ENCODE measurements at places on chromosomes 2 and 18.
A peak's percentile ranks its signal among the peaks of the same experiment; 100 is the strongest.

DNA sequence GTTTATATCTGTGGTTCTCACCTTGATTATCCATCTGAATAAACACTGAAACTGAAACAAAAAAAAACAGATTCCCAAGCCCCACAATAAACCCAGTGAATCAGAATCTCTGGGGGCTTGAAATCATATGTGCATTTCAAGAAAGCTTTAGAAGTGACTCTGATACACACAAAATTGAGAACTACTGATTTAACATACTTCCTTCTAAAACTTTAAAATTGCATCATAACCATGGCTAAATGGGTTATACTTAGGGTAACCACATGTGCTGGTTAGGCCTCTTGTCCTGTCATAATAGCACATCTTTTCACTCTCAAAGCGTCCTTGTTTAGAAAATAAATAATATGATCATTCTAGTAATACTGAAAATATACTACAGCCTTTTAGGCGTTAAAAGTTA is 100.9 kb downstream of the ATAD2B start:
- DNase-seq: no peak

- DNase-seq: no peak
Measured at GRCh38 chr2:43082903-43083677, 143.3 kb downstream of the ZFP36L2 start.

DNA sequence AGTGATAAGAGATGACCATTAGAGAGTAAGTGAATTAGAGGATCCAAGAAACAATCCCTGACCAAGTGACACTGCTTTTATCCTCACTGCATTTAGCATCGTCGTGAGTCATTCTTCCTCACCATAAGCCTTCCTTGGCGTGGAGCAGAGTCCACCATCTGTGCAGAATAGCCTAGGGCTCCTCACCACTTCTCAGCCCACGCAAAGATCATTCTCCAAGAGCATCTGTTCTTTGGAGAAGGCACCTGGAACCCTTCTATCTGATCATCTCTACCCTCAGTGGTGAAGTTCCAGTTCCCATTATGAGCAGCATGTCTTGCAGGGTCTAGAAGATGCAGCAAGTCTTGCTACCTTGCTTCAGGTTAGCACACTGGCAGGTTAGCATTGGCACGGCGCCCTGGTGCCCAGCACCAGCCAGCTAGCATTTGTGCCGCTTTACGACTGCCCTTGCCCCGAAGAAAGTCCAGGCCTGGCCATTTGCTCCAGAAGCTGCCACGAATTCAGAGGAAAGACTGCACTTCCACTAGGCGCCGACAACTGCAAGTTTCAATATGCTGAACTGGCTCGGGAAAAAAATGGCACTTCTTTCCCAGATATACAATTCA is 225.8 kb downstream of the TTC32 start:
- DNase-seq: no peak

- no peak for DNase-seq
Measured at GRCh38 chr18:80009661-80010550, 21.5 kb upstream of the TXNL4A start.

- DNase-seq: no peak
Measured at GRCh38 chr2:219542931-219543595, 546 bp downstream of the CHPF start.

DNA sequence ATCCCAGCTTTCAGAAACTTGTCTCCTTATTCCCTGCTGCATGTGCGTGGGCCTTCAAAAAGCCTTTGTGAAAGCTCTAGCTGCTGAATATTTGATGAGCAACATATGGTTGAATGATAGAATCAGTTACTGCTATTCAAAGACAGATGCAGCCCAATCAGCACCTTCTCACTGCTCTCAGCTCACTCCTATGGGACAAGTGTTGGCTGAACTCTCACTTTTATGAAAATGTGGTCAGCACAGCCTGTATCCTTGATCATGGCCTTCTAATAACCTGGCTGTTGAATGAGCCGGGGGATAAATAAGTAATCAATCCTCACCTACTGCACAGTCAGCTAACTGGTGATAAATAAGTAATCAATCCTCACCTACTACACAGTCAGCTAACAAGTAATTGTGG is 103.2 kb downstream of the PIEZO2 start:
- no peak for DNase-seq

DNA sequence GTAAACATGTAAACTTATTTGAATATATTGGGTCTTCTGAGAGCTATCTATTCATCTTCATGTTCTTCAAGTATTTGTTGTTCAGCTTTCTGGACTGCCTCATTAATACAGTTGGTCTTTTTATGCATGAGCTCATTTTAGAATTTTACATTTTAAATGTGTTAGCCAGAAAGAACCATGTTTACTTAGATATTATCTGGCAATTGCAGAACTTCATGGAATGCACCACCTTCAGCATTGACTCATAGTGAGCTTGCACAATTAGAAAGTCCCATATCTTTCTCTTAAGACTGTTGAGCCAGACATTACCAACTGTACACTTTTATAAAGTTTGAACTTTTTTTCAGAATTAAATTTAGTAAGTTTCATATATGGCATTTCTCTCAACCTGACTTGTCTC is 536.7 kb downstream of the RIT2 start:
- no peak for DNase-seq

DNA sequence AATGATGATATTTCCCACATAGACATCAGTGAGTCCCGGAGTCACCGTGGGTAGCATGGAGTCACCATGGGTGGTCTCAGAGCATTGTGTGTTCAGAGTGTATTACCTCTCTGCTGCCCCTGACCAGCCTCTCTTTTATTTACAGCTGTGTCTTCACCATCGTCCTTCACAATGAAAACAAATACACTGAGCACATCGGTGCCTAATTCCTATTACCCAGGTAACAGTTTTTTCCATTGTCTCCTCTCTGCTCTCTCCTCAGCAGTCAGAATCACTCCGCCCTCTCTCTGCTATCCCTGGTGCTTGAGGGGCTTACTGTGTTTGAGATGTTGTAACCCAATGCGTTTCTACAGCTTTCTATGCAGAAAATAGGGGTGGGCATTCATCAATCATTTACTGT is 361.5 kb upstream of the RAB12 start:
- DNase-seq: no peak

- DNase-seq: no peak
Measured at GRCh38 chr2:216391401-216391800, 19.1 kb upstream of the MARCHF4 start.

DNA sequence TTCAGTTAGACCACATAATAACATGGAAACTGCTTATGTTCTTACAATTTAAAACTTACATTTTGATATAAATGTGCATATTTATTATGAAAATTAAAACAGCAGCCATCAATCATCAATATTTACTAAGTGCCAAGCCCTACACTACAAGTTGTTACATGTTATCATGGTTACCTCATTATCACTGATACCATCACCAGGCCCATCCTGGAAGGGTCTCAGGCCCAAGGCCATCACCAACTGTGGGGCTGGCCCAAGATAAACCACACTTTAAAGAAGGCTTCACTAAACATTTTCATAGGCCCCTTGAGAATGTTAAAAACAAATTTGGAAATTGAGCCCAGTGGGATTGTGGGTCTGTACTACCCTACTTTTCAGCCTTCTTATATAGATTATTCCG is 6.4 kb downstream of the ITSN2 start:
- no peak for DNase-seq

GRCh38 chr2:102074152-102074783 is 68.3 kb upstream of the IL1R1 start:
- DNase-seq: no peak

DNA sequence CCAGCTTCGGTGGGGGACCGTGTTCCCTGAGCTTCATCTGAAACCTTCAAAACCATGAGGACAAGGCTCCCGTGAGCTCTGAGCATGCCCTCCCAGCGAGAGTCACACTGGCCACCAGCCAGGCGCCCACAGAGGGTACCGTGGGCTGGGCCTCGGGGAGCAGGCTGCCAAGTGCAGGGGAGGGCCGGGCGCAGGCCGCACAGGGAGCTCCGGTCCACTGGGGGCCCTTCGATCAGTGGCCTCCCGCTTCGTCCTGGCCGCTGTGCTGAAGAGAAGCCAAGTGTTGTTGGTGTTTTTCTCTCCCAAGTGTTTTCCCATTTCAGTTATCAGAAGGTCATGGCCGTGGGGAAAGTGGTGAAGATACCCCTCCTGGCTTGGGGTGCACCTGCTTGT is 144.4 kb downstream of the PTGR3 start:
- no peak for DNase-seq

GRCh38 chr2:240992572-240993291 is 5.7 kb upstream of the SNED1 start:
- DNase-seq: no peak

DNA sequence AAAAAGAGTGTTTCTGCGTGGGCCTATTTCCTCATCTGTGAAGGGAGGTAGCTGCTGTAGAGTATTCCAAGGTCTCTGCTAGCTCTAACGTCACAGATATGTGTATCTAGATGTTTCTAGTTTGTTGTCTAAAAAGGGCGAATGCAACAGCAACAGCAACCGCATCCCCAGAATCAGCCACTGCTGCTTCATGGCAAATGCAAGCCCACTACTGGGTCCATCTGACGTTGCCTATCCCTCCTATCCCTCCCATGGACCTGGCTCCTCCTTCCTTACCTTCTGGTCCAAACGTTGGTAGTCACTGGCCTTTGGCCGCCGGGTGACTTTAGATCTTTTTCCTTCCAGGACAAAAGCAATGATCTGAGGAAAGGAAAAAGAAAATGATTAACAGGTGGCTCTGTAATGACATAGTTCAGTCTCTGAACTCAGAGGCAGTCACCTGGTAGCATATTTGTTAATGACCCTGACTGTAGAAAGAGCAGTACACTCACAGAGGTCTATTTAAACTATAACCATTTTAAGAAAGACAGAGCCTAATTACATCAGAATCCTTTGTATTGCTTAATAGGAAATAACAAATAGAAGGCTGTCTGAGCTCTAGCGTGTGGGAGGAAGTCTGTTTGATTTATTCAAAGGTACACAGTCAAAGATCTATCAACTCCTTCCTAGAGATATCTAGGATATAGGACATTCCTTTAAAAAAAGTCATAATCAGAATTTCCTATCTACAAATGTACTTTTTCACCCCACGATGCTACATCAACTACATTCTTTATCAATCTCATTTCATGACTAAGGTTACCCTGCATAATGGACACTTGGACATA is 2.9 kb downstream of the TGOLN2 start:
- DNase-seq: no peak

DNA sequence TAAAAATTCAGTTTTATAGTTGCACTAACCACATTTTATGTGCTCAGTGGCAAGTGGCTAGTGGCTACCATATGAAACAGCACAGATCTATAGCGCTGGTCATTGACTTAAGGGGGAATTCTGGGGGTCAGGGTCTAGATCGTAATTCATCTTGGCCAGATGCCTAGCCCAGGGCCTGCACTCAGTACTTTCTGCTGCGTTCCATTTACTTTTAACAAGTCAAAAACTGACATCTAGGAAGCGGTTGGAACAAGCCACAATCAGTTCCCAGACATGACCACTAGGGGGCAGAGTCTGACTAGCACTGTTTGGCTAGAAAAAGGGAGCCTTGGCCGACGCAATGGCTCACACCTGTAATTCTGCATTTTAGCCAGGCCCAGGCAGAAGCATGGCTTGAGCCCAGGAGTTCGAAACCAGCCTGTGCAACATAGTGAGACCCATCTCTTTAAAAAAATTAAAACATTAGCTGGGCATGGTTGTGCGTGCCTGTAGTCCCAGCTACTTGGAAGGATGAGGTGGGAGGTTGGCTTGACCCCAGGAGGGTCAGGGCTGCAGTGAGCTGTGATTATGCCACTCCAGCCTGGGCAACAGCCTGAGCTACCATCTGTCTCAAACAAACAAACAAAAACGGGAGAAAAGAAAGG is 9.0 kb upstream of the TMBIM1 start:
- DNase-seq: peak; percentile 81

DNA sequence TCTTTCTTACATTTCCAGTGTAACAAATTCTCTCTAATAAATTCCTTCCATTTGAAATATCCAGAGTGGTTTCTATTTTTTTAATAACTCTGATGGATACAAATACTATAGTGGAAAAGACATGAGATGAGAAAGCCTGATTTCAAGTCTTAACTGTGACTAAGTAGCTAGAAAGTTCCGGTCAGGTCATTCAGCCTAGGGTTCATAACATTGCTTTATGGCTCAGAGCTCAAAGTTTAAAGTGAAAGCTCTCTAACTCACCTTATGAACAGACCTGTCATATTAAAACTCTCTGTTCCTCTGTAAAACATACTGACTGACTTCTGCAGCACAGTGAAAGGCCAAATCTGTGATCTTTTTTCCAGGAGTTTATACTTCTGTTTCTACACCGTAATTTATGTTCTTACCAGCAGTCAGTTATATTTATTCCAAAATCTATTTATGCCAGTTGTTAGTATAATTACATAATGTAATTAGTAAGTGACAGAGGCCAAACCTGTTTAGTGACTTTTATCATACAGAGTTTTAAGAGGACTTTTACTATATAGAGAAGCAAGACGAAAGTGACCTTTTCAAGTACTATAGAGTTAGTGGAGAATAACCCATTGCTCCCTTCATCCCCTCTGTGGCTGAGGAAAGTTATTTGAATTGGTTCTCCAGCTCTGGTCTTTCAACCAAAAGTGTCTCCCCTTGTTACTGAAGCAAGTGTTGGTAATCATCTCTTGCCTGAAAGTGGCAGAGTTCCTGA is 118.8 kb upstream of the PDE1A start:
- no peak for DNase-seq

GRCh38 chr2:199495147-199495546 is 37.4 kb upstream of the SATB2 start:
- no peak for DNase-seq

DNA sequence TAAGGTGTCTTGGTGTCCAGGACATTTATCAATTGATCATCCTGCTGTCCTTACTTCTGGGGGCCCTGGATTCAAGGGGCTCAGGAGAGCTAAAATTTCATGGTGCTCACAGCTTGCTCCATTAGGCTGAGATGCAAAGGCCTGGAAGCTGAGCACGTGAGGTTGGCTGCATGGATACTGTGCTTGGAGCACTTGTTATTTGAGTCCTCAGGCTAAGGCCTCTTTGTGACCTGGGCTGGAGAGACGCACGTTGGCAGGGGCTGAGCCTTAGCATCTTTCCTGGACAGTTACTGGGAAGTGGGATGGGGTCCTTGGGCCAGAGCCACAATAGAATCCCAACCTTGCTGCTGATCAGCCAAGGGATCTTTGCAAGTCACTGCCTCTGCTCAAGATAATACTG is 151.2 kb upstream of the HS6ST1 start:
- no peak for DNase-seq

- no peak for DNase-seq
Measured at GRCh38 chr2:240252872-240253511, 112.5 kb upstream of the OTOS start.

GRCh38 chr18:49052891-49053644 is 102.3 kb upstream of the SMAD7 start:
- no peak for DNase-seq

DNA sequence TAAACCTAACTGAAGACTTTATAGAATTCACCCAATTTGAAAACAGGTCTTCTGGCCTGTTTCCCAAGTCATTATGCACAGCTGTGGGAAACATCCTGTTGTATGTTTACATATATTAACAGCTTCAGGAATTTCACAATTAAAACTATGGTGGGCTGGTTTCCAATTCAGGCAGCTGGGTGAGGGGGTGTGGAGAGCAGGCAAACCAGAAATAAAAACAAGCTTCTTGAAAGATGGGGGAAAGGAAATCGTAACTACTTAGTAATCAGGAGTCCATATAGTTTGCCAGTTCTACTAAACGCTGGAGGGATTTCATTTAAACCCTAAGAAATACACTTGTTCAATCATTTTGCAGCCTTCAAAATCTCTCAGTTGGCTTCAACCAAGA is 22.8 kb downstream of the ATP8B1 start:
- DNase-seq: no peak

Data from activated CD4-positive, alpha-beta T cell treated with anti-CD3 and anti-CD28 coated beads for 4 hours (primary cell).